Mesendoderm (in vitro differentiated cells): ENCODE measurements at places on chromosomes 5 and 9.
A peak's percentile ranks its signal among the peaks of the same experiment; 100 is the strongest.

DNA sequence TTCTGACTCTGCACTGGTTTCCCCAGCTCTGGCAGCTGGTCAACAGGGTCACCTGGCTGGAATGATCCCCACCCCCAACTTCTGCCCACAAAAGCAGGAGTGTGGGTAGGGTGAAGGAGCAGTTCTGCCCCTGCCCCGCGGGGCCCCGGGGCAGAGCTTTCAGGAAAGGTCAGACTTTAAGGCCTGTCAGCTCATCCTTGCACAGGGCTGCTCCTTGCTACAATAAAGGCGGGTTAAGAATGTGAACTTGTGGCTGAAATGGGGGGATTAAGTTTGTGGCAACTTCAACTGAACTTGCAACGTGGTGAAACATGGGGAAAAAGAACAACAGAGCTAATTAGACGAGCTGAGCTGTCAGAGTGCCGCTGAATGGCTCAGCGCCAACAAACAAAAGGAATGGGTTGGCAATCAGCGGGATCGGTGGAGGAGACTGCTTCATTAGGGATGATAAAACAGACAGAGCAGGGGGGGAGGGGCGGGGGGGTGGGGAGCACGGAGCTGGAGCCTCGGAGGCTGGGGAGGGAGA lies 50.8 kb downstream of the CRB2 start:
- no peak overlapping the region for H3K27ac ChIP-seq
- H3K36me3 ChIP-seq, result no peaks in the 10 kb centered on the region
- H3K4me1 ChIP-seq, result peaks cover 4% of the 10 kb centered on the region
- no peaks in the 10 kb centered on the region for H3K27me3 ChIP-seq

- H3K27ac ChIP-seq, result no peak overlapping the region
- H3K27me3 ChIP-seq, result no peaks in the 10 kb centered on the region
- no peak overlapping the region for H3K4me3 ChIP-seq
- no peaks in the 10 kb centered on the region for H3K4me1 ChIP-seq
- no peak for DNase-seq
Measured at GRCh38 chr9:133932633-133933032, 59.5 kb downstream of the VAV2 start.

DNA sequence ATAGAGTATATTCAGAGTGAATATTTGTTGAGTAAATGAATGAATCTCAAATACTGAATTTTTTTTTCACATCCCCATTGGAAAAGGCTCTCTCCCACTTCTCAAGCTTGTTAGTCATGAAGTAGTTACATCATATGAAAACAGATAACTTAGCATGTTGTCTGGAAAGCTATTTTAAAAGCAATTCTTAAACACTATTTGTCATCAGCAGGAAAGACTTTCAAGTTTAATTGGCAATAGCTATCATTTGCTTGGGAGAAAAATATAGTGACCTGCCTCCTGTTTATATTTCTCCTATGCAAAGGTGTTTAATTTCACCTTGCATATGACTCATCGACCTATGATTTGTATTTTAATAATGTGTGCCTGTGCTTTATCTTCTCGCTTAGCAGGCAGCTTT lies 499.8 kb upstream of the GRIA1 start:
- no peaks in the 10 kb centered on the region for H3K36me3 ChIP-seq
- no peaks in the 10 kb centered on the region for H3K27me3 ChIP-seq
- DNase-seq, result no peak
- no peak overlapping the region for H3K27ac ChIP-seq
- no peak overlapping the region for H3K4me3 ChIP-seq
- no peaks in the 10 kb centered on the region for H3K4me1 ChIP-seq

DNA sequence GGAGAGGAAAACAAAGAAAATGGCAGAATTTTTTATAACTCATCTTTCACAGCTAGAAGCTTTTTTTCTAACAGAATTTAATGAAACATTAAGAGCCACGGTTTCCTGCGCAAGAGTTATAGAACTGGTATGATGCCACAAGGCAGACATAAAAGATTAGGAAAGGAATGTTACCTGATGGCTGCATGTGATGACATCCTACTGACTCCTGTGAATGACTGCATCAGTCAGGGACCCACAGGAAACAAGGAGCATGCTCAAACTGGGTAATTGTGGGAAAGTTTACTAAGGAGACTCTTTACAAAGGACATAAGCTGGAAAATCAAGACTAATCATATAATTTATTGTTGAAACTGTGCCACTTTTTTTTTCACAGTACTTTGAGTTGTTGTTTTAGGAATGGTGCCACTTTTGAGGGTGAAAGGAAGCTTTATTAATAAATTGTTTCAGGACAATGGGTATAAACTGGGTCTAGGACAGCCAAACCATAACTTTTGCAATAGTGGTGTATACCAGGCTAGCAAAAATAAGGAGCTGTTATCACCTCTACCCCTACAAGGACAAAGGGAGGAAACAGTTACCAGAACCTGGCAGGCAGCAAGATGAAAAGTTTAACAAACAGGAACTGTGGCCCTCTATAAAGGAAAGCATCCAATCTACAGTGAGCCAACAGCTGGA lies 5.1 kb upstream of the TSLP start:
- H3K27ac ChIP-seq, result no peak overlapping the region
- H3K4me3 ChIP-seq, result no peak overlapping the region
- DNase-seq, result peak; percentile 41
- no peaks in the 10 kb centered on the region for H3K36me3 ChIP-seq

- H3K4me1 ChIP-seq, result no peaks in the 10 kb centered on the region
- no peak overlapping the region for H3K4me3 ChIP-seq
- H3K36me3 ChIP-seq, result no peaks in the 10 kb centered on the region
Measured at GRCh38 chr5:73998489-73998888, 372.5 kb downstream of the ARHGEF28 start.

GRCh38 chr5:76376866-76377230 lies 26.2 kb upstream of the IQGAP2 start:
- H3K4me3 ChIP-seq, result no peak overlapping the region
- no peak for DNase-seq
- peaks cover 4% of the 10 kb centered on the region for H3K4me1 ChIP-seq
- H3K27ac ChIP-seq, result no peak overlapping the region
- H3K27me3 ChIP-seq, result no peaks in the 10 kb centered on the region

DNA sequence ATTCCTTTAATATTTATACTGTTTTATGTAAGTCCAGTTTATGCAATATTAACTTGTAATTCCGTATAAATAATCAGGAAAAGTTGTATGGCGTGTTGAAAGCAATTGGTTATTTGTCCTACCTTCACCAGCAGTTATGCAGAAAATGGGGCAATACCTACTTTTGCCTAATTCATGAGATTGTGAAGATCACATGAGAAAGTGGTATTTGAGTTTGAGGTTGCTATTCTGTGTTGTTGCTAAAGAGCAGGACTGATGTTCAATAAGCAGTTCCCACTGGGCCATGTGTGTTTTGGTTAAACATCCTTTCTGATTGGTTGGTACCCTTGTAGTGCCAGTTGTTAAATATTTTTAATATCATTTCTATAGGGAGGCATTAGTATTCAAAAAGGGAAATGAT lies 3.2 kb downstream of the TGFBR1 start:
- H3K4me1 ChIP-seq, result peaks cover 10% of the 10 kb centered on the region
- no peaks in the 10 kb centered on the region for H3K36me3 ChIP-seq
- no peak overlapping the region for H3K27ac ChIP-seq
- DNase-seq, result no peak
- no peaks in the 10 kb centered on the region for H3K27me3 ChIP-seq
- no peak overlapping the region for H3K4me3 ChIP-seq

- no peaks in the 10 kb centered on the region for H3K36me3 ChIP-seq
- H3K27ac ChIP-seq, result no peak overlapping the region
- no peaks in the 10 kb centered on the region for H3K4me1 ChIP-seq
- DNase-seq, result no peak
- no peaks in the 10 kb centered on the region for H3K27me3 ChIP-seq
Measured at GRCh38 chr9:110958847-110959246, 79.4 kb downstream of the LPAR1 start.

DNA sequence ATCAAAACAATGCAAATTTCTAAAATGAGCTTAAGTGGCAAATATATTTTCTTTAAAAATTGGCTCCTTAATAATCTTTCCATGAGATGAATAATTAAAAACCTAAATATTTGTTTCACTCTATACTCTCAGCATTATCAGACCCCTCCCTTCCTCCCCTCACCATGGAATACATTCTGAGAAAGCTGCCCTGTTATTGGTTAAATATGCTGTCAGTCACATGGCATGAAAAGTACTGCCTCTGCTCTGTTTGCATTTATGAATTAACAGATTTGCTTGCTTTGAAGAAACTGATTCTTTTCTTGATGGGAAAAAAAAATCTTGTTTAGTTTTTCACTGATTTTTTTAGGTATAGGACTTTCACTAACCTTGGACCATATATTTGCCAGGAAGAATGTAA lies 17.0 kb upstream of the RPS23 start:
- H3K4me3 ChIP-seq, result no peak overlapping the region
- no peaks in the 10 kb centered on the region for H3K27me3 ChIP-seq
- H3K27ac ChIP-seq, result no peak overlapping the region
- peak; percentile 80 for DNase-seq
- H3K36me3 ChIP-seq, result no peaks in the 10 kb centered on the region
